Vagina (tissue), 2 donors: ENCODE measurements at places on chromosomes 11 and 22.

GRCh38 chr11:7967826-7968225, 2.6 kb upstream of the NLRP10 start:
- no peak for DNase-seq

- peak; percentile 89 for DNase-seq
These were observed 1.7 kb downstream of the ESRRA start for GRCh38 chr11:64306876-64307622.

DNA sequence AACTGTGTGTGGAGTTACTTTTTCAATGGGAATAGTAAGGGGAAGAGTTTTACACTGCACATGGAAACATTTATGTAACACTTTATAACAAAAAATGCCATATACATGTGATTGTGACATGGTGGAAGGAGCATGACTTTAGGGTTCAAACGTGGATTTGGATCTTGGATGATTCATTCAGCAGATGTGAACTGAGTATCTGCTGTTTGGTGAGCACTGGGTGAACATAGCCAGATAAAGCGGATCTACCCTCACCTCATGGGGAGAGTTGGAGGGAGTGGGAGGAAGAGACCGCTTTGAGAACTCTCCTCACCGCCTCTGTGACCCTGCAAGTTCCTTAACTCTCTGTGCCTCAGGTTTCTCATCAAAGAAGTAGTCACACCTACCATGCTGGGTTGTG, 3.1 kb downstream of the NAA40 start:
- DNase-seq, result no peak

- no peak for DNase-seq
These were observed 47.5 kb downstream of the SGSM3 start for GRCh38 chr22:40417881-40418280.

DNA sequence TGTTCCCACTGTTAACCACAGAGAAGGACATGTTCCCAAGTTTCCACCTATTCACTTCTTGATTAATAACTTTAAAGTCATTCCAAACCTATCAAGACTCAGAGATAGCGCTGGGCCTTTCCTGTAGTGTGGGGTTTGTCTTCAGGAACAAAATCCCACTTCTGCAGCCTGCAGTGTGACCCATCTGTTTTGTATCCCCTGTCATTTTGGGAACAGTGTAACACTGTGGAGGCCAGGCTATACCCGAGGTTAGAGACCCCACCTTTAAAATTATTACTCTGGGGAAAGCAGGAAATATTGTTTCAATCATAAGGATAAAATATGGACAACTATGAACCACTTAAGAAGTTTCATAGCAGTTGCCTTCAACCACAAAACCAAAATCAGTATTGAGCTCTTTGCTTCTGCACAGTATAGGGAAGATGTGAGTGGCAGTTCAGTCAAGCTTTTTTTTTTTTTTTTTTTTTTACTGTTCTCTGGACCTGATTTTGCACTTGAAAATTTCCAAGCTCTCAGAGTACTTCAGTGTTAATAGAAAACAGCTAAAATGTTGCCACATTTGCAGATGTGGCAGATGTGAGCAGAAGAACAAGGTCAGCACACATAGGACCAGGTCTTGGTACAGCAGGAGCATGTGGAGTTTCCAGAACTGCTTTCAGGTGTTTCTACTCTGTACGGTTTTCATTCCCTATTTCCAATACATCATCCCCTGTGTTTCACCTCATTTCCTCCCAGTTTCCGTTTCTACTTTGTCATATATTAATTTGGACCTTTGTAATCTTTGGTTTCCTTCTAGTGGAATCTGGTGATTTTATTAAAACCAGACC, 121.5 kb downstream of the MAML2 start:
- no peak for DNase-seq

DNA sequence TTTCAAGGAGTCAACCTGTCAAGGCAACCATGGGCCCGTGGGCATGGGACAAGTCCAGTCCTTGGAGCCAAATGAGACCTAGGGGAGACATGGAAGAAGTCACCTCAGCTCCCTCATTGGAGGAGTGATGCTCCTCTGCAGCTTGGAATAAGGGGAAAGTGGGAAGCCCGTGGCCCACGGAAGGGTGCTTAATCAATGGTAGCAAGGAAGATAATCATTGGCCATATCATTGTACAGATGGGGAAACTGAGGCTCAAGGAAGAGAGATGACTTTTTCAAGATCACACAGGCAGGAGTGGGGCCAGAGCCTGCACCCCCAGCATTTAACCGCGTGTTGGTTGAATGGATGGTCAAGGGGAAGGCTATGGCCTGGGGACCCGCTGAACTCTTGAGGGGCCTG, 133.0 kb downstream of the OSBP2 start:
- DNase-seq, result no peak

- DNase-seq, result no peak
These were observed 133.8 kb downstream of the OSBP2 start for GRCh38 chr22:30828187-30829155.

DNA sequence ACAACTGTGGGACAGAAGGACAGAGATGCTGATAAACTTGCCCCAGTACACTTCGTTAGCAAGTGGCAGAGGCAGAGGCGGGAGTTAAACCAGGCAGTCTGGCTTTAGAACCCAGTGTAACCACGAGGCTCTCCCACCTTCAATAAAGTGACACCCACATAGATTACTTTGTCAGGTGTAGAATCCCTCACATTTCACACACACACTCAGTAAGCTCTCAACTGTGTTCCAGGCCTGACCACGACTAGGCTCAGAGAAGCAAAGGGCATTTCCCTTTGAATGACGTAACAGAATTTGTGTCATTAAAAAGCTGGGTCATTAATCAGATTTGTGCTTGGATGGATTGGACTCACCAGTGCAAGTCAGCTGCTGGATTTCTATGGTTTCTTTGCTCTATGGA, 118.3 kb upstream of the RCN1 start:
- peak; percentile 49 for DNase-seq

DNA sequence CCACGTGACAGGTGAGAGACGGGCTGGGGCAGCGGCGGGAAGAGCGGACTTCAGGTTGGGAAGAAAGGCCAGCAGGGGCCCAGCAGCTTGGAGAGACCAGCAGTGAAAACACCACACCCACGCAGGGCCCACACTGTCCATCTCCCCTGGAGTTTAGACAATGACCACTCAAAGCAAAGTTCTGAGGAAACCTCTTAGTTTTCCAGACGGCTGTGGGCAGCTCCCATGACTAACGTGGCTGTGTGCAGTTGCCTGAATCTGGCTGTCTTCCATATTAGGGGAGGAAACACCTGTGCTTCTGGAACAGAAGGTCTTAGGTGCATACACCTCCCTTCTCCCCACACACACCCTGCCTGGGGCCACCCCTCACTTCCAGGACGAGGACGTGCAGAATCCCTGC, 70.6 kb upstream of the TTLL12 start:
- DNase-seq, result no peak
